ENCODE measurements at places on chromosomes 13 and 19. TPM values are rescaled to one million over a fixed set of nuclear protein-coding genes. Genes with fewer than 3 reads are reported as not detected.

The C13orf46 gene
- 0.75 TPM for total RNA-seq

The CLDN10 gene
- total RNA-seq = not detected

The CAMSAP3 gene
- total RNA-seq = 52.4 TPM

The IZUMO4 gene
- total RNA-seq = 2.1 TPM

The TRPC4 gene
- total RNA-seq = 0.24 TPM

The ZNRF4 gene
- not detected for total RNA-seq

The SYNGR4 gene
- total RNA-seq = not detected

The TEX29 gene
- total RNA-seq = not detected

The DIRAS1 gene
- total RNA-seq = 0.52 TPM

Measured in left colon (tissue), 2 donors.